SJSA1 (cell line): ENCODE measurements at places on chromosomes 2 and 18. TPM values are rescaled to one million over a fixed set of nuclear protein-coding genes. Genes with fewer than 3 reads are reported as not detected.

GCG gene
- total RNA-seq = not detected in 2 replicates

IL1RL2 gene
- total RNA-seq = not detected in 2 replicates

RGPD3 gene
- 0.03 and 0.39 TPM in 2 replicates for total RNA-seq

- H3K4me1 ChIP-seq = peaks cover 20% of the 10 kb centered on the region
- H3K4me3 ChIP-seq = no peak overlapping the region
- DNase-seq = no peak
- H3K27ac ChIP-seq = no peak overlapping the region
Measured at GRCh38 chr2:19675856-19676460, 225.8 kb downstream of the TTC32 start.

GRCh38 chr18:67310826-67311225 is 205.7 kb downstream of the DSEL start:
- H3K36me3 ChIP-seq = no peaks in the 10 kb centered on the region
- no peak overlapping the region for H3K4me3 ChIP-seq
- DNase-seq = no peak
- H3K4me1 ChIP-seq = no peaks in the 10 kb centered on the region
- H3K27ac ChIP-seq = no peak overlapping the region

GRCh38 chr2:19299522-19299921 is 58.9 kb downstream of the OSR1 start:
- DNase-seq = no peak
- no peak overlapping the region for H3K4me3 ChIP-seq
- no peaks in the 10 kb centered on the region for H3K4me1 ChIP-seq
- no peaks in the 10 kb centered on the region for H3K27me3 ChIP-seq

DNA sequence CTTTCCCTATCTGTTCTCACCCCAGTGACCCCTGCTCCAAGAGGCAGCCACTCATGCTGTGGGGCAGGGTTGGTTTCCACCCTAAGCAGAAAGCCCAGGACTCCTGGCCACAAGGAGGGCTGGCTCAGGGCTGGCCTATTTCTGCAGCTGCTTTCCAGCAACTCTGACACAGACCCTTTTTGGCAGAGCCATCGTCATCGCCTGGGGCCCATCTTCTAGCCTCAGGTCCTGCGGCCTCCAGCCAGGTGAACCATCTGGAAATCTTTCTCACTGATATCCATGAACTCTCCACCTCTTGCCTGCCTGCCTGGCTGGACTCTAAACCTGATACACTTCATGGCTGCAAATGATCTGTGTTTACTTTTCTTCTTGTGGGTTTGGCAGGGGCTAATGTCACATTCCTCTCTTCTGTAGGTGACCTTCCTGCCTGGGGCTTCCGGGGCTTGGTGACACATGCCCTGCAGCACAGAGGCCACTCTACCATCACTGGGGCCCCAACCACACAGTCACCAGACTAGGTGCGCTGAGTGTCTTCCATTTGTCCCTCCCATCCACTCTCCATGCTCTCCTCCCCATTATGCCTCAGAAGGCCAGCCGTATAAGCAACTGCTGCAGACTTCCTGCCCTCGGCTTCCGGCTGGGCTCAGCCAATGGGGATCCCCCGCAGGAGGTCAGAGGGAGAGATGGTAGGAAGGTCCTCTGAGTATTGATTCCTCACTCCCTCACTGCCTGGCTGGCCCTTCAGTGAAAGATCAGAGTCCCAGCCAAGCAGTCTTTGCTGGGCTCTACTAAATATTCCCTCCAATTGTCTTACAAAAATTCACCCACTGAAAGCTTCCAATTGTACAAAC is 9.7 kb upstream of the COPS8 start:
- H3K4me1 ChIP-seq = peaks cover 19% of the 10 kb centered on the region
- no peak overlapping the region for H3K27ac ChIP-seq
- no peaks in the 10 kb centered on the region for H3K36me3 ChIP-seq
- no peak for DNase-seq
- H3K27me3 ChIP-seq = no peaks in the 10 kb centered on the region
- H3K4me3 ChIP-seq = no peak overlapping the region

GRCh38 chr2:166637051-166637450 is 143.0 kb upstream of the SCN7A start:
- no peaks in the 10 kb centered on the region for H3K4me1 ChIP-seq
- no peaks in the 10 kb centered on the region for H3K36me3 ChIP-seq
- H3K4me3 ChIP-seq = no peak overlapping the region
- no peaks in the 10 kb centered on the region for H3K27me3 ChIP-seq
- no peak for DNase-seq

GRCh38 chr18:62186499-62186773 is 420 bp downstream of the PIGN start:
- H3K4me3 ChIP-seq = peak overlapping the region; percentile 95
- no peak for DNase-seq
- H3K36me3 ChIP-seq = peaks cover 10% of the 10 kb centered on the region

DNA sequence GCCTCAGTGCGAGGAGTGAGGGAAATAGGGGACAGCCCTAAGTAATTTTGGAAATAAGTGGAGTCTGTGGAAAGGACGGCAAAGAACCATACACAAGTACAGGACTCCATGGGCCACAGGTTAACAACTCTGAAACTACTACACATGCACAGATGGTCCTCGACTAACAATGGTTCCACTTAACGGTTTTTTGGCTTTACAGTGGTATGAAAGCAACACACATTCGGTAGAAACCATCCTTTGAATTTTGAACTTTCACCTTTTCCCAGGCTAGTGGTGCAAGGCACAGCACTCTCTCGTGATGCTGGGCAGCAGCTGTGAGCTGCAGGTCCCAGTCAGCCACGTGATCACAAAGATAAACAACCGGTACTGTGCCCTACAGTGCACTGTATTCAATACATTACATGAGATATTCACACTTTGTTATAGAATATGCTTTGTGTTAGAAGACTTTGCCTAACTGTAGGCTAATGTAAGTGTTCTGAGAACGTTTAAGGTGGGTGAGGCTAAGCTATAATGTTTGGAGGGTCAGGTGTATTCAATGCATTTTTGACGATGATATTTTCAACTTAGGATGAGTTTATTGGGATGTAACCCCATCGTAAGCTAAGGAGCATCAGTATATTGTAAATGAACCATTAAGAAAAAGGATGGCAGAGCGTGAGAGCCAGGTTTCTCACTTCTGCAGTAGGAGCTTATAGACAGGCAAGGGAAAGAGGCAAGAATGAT is 44.6 kb downstream of the TBC1D8 start:
- peaks cover 10% of the 10 kb centered on the region for H3K4me1 ChIP-seq
- DNase-seq = no peak
- H3K36me3 ChIP-seq = no peaks in the 10 kb centered on the region
- H3K27me3 ChIP-seq = no peaks in the 10 kb centered on the region

- no peaks in the 10 kb centered on the region for H3K4me1 ChIP-seq
- H3K27ac ChIP-seq = no peak overlapping the region
- H3K27me3 ChIP-seq = no peaks in the 10 kb centered on the region
- H3K4me3 ChIP-seq = no peak overlapping the region
- no peaks in the 10 kb centered on the region for H3K36me3 ChIP-seq
Measured at GRCh38 chr2:233094614-233095013, 34.5 kb downstream of the INPP5D start.
